ENCODE measurements at places on chromosomes 4 and X.
A peak's percentile ranks its signal among the peaks of the same experiment; 100 is the strongest.

DNA sequence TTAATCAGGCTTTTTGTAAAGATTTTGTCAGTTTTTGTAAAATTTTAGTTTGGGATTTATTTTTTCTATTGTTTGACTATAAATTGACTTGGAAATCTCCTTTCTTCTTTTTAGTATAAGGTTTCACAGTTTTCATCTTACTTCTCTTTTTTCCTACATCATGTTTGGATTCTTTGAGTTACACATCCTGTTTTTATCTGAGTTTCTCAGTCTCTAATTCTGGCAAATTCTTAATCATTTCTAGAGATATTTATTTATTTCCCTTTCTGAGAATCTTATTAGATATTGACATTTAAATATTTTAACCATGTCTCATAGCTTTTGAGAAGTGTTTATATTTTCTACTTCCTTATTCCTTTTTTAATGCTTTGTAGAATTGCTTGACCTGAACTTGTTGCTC, 20.7 kb downstream of the USP53 start:
- no peak for DNase-seq

- DNase-seq, result no peak
These were observed 741 bp downstream of the SPATA18 start for GRCh38 chr4:52051615-52052474.

DNA sequence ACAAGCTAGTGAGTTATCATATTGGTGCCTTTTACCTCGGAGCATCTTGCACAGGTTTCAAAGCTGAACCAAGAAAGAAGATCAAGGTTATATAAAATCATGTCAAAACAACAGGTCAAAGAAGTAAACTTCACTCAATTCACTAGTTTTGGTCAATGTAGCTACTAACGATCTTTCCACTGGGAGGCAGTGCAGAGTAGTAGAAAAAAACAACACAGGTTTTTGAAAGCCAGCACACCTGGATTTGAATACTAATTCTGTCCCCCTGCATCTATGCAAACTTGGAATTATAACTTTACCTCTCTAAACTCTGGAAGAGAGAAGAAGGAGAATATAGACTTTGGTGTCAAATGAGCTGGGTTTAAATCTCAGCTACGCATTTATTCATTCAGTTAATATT, 266.1 kb downstream of the GRIA3 start:
- no peak for DNase-seq

DNA sequence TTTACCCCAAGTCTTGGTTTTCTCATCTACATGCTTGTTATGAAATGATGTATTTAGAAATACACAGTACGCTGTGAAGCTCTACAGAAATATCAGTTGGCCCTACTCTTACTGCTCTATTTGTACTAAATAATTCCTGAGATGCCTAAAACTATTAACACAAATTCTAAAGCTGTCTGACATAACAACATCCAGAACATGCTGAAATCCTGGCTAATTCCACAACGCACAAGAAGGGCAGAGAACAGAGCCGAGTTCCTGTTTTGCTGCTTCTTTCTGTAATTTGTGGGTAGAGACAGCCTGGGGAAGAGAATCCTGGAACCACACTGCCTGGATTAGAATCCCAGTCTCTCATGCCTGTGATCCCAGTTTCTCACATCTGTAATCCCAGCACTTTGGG, 59.0 kb downstream of the ZNF827 start:
- DNase-seq, result no peak

GRCh38 chr4:89835413-89835812, 1.5 kb downstream of the SNCA start:
- DNase-seq, result no peak

DNA sequence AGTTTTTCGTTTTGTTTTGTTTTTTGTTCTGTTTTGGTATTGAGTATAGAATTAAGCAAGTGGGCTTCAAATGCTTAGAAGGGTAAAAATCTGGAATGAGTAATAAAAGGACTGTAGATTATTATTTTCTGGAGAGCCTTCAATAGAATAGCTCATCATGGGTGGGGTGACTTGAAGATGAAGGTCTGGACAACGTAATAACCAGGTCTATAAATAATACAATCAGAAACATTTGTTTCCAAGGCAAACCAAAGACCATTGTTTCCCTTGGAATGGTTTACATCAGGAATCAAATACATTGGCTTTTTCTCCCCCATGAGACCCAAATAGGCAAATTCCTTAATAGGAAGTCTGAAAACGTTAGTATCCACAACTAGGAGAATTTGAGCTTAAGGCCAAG, 721.6 kb downstream of the RPA4 start:
- no peak for DNase-seq

DNA sequence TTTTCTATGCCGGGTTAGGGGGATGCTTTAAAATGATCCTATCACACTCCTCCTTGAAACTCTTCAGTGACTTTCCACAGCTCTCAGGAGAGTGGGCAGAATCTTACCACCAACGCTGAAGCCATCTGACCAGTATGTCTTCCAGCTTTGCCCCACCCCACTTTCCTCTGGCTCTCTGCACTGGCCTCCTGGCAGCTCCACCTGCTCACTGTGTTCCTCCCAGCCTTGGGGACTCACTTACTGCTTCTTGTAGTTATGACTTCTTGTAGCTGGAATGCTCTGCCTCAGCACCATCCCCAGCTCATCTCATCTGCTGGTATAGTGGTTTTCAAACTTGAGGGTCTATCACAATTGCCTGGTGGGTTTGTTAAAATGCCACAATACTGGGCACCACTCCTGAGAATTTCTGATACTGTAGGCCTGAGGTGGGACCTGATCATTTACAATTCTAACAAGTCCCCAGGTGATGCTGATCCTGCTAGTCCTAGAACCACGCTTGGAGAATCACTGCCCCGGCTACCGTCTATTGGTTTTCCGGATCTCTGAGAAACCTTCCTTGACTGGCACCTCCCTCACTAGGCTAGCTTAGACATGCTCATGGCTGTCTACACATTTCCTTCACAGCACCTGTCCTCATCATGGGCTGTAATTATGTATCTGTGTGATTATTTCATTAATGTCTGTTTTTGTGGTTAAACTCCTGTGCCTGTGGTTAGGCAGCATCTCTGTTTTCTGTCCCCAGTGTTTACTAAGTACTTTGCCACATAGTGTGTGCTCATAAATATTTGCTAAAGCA, 152.2 kb downstream of the MGST2 start:
- DNase-seq, result no peak

DNA sequence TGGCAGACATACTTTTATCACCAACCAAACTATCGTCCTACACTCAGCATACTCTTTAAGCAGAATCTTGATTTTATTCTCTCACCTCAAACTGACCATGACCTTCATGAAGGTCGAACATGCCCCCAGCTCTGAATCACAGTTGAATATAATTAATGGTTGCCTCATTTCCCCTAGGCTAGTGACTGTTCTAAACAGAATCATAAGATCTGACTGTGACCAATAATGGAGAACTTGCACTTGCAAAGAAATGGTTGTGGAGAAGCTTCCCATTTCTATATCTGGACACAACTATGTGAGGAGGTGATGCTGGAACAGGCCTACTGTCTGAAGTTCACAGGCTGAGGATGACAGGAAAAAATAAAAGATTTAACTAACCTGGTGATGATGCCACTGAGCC, 85.1 kb downstream of the PDGFC start:
- no peak for DNase-seq

DNA sequence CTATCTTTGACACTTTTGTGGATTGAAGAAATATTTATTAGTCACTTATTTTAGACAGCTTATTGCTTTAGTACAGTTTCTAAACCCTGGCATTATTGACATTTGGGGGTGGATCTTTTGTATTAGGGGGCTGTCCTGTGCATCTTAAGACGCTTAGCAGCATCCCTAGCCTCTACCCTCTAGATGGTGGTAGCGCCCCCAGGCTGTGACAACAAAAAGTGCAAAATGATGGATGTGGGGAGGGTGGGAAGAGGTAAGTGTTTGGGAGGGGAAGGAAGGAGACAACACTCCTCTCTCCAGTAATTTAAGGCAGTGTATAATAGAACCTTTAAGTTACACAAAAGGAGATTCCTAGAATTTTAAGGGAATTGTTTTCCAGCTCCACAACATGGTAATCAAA, 1210.6 kb downstream of the C4orf33 start:
- DNase-seq, result no peak

DNA sequence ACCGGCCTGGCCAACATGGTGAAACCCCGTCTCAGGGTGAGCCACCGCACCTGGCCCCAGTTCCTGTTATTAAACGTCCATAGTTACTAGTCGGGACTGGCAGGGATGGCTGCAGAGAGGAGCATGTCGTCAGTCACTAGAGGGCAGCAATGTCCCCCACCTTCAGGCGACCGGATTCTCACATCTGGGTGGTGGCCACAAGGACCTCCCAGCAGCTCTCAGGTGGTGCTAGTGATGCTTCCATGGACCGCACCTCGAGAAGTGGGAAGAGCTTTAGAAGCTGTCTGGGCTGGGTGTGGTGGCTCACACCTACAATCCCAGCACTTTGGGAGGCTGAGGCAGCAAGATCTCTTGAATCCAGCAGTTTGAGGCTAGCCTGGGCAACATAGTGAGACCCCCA, 13.3 kb upstream of the IL3RA start:
- DNase-seq, result peak; percentile 2

DNA sequence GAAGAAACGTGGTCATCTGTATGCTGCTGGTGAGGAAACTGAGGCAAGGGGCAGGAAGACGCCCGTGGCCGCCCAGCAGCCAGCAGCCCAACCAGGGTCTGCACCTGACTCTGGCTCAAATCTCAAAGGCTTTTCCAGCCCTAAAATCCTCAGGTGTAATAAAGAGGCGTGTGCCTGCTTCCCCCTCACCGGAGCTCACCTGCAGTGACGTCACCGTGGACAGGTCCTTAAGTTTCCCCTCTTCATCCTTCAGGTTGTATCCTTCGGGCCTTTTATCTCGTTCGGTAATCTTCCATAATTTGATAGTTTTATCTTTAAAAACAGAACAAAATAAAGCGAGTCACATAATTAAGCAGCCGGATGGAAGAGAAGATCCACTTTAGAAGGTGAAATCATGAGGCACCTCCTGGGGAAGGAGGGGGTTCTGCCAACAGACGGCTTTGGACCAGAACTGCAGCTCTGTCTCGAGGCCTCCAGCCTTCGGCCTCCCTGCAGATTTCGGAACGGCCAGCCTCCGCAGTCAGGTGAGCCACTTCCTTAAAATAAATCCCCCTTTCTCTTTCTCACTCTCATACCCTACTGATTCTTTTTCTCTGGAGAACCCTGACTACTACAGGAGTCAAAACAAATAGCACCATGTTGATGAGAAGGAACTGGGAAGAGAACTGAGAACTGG, 96.7 kb downstream of the PPP2R2C start:
- no peak for DNase-seq

Measured in stimulated activated CD4-positive, alpha-beta T cell treated with anti-CD3 and anti-CD28 coated beads, Interleukin-1b, Interleukin-23, amount 100 ng/mL, for 1 hour (primary cell).